ENCODE measurements at places on chromosomes 2 and 18.

DNA sequence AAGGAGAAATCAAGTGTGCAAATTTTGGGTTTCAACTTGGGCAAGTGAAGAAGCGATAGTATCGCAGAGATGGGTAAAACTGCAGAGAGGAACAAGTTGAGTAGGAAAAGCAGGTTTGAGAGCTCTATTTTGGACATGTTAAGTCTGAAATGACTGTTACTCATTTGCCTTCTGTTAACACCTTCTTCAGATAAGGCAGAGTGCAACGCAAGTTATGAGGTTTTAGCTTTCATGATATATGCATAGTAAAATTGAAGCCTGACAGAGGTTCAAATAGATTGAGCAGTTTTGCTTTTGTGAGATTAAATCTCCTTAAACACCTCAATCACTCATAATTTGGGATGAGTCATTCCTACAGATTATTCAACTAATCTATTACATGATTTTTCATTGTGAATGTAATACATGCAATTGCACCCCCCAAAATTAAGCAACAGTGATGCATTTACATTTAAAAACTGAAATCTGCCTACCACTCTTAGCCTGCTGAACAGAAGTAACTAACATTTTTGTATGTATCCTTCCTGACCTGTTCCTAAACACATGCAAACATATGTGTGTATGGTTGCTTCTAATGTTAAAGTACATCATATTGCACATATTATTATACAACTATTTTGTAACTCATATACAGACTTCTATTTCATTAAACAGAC is 575.4 kb downstream of the ARHGAP15 start:
- DNase-seq, result no peak

- no peak for DNase-seq
Measured at GRCh38 chr18:45619062-45619825, 4.0 kb downstream of the SLC14A2 start.

DNA sequence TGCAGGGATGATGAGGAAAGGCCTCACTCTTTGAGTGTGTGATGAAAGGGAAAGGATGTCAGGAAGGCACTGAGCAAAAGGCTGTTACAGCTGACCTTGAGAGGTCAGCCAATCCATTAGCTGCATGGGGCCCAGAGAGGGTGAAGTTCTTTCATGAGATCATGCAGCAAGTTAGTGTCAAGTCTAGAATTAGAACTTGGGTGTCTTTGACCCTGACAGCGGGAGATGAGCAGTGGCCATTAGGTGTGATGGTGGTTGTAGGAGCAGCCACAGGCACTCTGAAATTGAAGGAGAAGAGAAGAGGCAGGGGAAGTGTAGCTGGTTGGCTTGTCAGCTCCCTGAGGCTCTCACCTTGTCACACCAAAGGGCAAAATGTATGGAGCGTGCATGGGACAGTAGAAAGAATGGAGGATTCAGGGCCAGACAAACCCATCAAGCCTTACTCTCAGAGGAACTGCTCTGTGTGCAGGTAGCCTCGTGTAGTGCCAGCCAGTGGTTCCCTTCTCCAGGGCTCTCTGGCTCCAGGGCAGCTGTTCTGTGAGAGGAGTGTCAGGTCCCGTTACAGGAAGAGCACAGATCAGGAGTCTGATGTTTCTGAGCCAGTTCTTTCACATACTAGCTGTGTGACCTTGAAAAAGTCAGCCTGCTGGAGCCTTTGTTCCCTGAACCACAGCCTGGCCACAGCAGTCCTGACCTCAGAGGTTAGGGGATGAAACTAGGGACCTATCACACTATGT is 35.9 kb downstream of the MAP4K4 start:
- DNase-seq, result no peak

GRCh38 chr18:13558124-13558523 is 168.2 kb downstream of the FAM210A start:
- DNase-seq, result peak; percentile 40

DNA sequence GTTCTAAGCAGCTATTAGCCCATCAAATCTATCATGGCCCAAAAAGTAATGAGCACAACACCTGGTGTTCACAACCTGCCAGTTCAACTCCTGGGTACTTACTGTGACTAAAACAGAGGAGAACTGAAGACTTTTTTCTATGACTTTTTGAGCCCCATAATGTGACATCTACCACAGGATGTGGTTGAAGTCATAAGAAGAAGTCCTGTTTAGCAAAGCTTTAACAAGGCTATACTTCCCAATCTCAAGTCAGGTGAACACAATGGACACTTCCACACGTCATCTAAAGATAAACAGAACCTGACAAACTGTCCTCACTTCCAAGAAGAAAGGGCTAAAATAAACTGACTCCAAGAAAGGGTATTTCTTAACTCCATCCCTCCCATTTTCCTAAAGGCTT is 138.8 kb downstream of the ATAD2B start:
- no peak for DNase-seq

GRCh38 chr2:162964513-162964912 is 125.9 kb upstream of the KCNH7 start:
- DNase-seq, result no peak

DNA sequence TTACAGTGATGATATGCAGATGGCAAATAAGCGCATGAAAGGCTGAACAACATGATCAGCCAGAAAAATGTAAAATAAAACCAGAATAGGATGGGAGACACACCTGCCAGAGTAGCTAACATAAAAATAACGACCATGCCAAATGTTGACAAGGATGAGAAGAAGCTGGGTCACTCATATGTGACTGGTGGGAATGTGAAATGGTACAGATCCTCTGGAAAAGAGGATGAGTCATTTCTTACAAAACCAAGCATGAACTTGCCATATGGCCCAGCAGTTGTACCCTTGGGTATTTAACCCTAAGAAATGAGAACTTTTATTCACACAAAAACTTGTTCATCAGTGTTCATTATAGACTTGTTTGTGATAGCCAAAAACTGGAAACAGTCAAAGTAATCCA is 143.8 kb downstream of the SH3BP4 start:
- no peak for DNase-seq

DNA sequence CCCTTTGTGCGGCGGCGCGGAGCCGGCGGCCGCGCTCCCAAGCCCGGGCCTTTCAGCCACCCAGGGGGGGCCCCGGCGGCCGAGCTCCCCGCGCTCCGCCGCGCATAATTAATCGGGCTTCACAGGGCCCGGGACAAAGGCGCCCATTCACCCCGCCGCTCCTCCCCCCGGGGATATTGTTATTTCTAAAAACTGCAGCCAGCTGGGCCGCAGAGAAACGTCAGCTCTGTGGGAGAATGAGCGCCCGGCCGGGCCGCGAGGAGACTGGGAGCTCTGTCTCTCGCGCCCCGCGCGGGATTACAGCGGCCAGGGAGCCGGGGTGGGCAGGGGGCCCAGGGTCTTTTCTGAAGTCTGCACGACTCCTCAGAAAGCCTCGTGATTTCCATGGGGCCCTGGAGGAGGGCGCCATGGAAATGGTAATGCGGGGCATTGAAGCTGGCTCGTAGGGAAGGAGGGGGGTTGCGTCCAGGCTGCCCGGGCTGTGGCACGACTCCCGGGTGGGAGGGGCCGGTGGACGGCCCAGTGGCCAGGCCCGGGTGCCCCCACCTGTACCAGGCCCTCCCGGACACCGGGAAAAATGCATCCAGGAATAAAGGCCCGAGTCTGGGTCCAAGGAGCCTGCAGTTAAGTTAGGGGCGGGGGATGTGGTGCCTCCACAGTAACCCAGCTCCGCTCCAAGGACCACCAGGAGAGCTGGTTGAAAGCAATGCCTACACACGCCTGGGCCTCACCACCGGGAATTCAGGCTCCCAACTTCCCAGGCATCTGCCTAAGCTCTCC is 125.3 kb downstream of the ZFP36L2 start:
- peak; percentile 17 for DNase-seq

GRCh38 chr2:181958726-181959125 is 26.9 kb upstream of the PPP1R1C start:
- no peak for DNase-seq

DNA sequence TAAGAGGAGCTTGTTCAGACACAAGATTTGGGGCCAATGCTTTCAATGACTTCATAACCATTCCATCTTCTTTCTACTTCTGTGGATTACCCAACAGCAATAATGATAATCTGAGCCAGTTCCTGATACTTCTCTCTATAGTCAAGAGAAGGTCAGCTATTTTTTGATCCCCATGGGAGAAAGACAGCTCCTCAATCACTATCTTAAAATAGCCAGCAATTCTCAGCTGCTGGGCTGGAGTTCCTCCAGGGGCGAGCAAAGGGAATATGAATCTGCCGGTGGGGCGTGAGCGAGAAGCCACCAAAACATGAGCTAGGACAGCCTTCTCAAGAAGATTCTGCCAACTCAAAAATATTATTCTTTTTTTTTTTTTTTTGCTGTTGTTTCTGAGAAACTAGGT is at the start of gene TMEM182:
TSS of gene TMEM182 (plus strand) at position 269 of the 400 bp plus-strand sequence. CDS start 187 bp downstream, outside the sequence.
- no peak for DNase-seq

GRCh38 chr2:138421971-138422335 is 79.6 kb upstream of the SPOPL start:
- no peak for DNase-seq

DNA sequence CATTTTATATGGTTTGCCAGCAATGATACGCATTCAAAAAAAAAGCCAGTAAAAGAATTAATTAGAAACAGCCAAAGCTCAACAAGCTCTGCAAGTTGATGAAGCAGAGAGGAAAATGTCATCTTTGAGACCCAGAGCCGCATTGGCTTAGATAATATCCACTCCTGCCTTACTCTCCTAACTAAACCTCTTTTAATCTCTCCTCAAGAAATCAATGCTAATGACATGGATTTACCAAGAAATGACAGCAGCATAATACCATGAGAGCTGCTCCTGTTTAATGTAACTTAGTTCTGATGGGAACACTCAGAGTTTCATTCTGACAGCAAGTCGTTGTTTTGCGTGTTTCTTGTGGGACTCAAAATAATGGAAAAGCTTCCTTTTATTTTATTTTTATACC is 1099.4 kb upstream of the PIK3C3 start:
- no peak for DNase-seq

DNA sequence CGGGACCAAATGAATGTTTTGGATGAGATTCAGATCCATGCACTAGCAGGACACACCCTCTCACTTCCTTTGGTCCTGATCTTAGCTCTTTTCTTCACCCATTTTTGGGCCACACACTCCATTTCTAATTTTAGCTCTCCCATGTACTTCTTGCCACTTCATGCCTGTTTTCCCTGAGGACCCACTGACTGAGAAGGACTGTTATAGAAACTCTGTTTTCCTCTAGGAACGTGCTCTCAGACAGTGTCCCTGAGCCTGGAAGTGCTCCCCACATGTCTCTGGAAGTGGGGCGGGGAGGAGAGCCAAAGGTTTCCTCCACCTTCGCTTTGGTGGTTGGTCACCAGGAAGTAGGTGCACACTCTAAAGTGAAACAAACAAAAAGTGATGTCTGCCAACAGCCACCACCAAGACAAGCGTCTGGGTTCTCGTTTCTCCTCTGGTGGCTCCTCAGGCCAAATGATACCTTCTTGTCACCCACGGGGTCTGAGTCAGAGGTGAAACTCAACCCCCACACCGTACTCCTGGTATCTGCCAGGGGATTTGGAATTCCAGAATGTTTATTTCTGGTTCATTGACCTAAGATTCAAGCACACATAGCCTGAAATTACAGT is 74.7 kb downstream of the MERTK start:
- DNase-seq, result no peak

DNA sequence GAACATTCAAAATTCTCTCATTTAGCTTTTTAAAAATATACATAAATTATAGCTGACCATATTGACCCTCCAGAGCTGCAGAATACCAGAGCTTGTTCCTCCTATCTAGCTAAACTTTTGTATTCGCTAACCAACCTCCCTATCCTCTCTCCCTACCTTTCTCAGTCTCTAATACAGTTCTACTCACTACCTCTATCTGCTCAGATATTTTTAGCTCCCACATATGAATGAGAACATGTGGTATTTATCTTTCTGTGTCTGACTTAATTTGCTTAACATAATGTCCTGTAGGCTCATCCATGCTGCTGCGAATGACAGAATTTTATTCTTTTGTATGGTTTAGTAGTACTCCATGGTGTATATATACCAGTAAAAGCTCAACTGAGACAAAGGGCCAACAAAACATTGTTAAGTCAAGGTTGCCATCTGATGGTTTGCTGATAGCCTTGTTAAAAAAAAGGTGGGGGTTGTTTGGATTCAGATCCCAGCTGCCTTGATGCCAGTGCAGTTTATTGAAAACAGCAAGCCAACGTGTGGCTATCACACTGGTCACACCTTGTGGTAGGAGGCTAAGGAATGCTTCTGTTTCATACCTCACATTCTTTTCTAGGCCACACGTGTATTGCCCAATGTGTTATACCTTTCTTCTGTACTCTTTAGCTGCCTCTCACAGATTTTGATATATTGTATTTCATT is 101.5 kb downstream of the VWA3B start:
- no peak for DNase-seq

DNA sequence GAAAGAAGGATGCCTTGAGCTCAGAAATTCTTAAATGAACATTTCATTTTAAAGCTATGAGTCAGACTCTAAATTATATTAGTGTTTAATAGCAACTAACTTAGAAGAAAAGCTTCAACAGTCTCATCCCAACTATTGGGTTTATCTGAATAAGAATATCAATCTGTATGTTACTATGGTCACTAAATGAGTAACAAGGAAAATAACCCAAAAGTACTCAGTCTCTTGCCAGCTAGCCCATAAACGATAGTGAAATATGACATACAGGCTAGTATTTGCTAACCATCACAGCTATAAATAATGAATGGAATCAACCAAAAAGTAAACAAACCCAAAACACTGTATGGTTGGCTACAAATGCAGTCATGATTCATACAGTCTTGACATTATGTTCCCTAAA is 174.9 kb downstream of the RAB3GAP1 start:
- DNase-seq, result no peak

DNA sequence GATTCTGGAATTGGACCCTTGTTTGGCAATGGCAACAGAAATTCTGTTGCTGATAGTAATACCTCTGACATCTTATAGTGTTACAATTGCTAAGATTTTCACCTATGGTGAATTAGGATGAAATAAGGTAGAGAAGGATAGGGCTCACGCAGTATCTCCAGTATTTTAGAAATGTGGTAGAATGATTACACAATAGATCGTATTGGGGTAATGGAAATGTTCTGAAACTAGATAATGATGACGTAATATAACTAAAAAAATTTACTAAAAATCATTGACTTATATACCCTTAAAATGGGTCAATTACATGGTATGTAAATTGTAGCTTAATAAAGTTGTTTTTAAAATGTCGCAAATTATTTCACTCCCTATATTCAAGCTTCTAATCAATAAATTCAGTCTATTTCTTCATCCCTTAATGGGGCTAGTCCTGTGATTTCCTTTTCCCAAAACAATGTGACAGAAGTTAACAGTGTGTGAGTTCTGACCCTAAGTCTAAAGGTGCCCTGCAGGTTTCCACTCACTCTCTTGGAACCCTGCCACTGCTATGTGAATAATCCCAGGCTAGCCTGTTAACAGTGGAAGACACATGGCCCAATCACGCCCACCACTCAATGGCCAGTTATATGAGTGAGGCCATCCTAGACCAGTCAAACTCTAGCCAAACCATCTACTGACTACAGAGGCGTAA is 31.2 kb downstream of the USP37 start:
- no peak for DNase-seq

DNA sequence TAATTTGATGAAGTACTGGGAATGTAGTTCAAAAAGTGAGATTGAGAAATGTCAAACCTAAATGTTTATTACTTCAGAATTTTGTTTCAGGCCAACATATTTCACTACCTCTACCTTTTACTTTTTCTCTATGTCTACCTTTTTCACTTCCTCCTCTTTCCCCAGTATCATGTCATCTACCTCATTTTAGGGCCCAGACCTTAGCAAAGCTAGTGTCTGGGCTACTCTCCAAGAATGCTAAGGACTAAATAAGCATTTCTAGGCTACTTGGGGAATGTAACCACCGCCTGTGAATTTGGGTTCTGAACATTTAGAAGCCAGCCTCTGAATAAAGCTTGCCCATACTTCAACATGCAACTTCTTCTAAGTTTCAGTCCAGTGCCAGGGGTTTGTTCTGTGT is 330.4 kb downstream of the SLC4A3 start:
- no peak for DNase-seq

GRCh38 chr2:187302586-187302985 is 145.5 kb downstream of the CALCRL start:
- DNase-seq, result no peak

All from iPS DF 19.7 (cell line).